Ecto neural progenitor cell (in vitro differentiated cells): ENCODE measurements at places on chromosomes 1 and 21.

DNA sequence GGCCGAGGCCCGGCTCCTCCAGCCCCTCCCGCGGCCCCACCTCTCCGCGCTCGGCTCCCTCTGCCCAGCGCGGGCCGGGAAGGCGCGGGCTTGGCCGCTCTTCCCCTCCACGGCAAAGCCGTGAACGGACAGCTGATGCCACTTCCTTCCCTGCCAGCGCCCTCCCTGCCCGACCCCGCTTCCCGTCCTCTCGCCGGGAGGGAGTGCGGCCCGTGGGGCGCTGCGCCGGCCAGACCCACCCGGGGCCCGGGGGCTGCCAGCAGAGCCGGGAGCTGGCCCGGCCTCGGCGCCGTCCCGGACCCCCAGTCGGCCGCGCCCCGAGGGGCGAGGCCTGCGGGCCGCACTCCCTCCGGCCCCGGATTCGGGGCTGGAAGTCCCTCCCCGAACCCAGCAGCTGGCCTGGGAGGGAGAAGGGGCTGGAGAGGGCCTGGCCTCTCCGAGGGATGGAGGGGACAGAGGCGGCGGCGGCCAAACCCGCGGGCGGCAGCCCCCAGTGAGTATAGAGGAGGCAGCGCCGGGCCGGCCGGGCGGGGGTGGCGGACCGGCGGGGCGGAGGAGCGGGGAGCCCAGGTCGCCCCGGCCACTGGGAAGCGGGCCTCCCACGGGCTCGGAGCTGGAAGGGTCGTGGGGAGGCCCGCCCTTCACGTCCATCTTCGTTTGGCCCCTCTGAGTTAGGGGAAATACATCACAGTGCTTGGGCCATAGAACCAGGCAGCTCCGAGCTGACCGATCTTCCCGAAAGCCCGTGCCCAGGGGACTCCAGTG lies at the start of gene KIAA1614:
Gene KIAA1614 (plus strand): TSS at position 97 of the 765 bp plus-strand sequence. CDS start 347 bp downstream, at position 444.
- DNase-seq = no peak

- DNase-seq = no peak
Measured at GRCh38 chr1:109214695-109215623, 1.2 kb downstream of the SARS1 start.

- DNase-seq = no peak
Measured at GRCh38 chr1:183080406-183080805, 57.2 kb downstream of the LAMC1 start.

GRCh38 chr1:180167721-180168467 lies 13.2 kb downstream of the QSOX1 start:
- no peak for DNase-seq

DNA sequence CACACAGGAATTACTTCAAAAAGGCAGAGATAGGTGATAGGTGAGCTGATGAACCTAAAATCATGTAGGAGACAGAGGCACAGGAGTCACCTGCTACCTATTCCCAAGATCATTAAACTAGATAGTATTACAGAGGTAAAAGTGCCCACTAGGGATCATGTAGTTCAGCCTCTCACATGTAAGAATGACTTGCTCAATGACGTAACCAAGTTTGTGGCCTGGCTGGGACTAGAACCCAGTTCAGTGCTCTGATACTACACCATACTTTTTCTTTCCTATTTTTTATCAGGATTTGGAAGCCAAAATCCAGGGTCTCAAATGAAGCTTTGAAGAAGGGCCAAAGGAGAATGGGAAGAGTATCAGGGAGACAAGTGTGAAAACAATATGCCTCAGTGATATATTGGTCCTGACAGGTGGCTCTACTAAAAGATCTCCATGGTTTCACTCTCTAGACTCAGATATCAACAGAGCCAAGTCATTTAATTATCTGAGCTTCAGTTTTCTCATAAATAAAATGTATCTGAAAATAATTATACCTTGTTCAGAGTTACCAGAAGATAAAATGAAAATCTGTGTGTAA lies 87.3 kb upstream of the SLFNL1 start:
- DNase-seq = no peak

- no peak for DNase-seq
Measured at GRCh38 chr1:7209336-7209735, 424.1 kb downstream of the CAMTA1 start.
